ENCODE measurements at places on chromosomes 16 and 17. TPM values are rescaled to one million over a fixed set of nuclear protein-coding genes. Genes with fewer than 3 reads are reported as not detected.

Gene CD300LF
- not detected for total RNA-seq

Gene ABI3
- not detected for total RNA-seq

Gene CES5A
- not detected for total RNA-seq

Gene TBC1D3K
- not detected for total RNA-seq

Gene CCL7
- total RNA-seq = 0.25 TPM

Gene UBB
- total RNA-seq = 1,960 TPM

Gene CNGB1
- total RNA-seq = 0.03 TPM

Gene MAPT
- 2.1 TPM for total RNA-seq

Gene KRT40
- not detected for total RNA-seq

Gene PAGR1
- 38.6 TPM for total RNA-seq

Gene CCL4L2
- total RNA-seq = not detected

Gene TM4SF5
- 0.54 TPM for total RNA-seq

Gene SIRT7
- 45.2 TPM for total RNA-seq

Gene SLFN14
- total RNA-seq = not detected

Gene ACSM3
- 3.1 TPM for total RNA-seq

Gene IGSF6
- total RNA-seq = not detected

Gene DHX58
- 0.23 TPM for total RNA-seq

Gene ADAM11
- 1.2 TPM for total RNA-seq

Gene LPO
- not detected for total RNA-seq

Gene NUPR1
- total RNA-seq = 18.5 TPM

Gene TBC1D3E
- not detected for total RNA-seq

Gene PRKCB
- total RNA-seq = 0.25 TPM

Gene MYO15B
- total RNA-seq = 59.9 TPM

Gene FAHD1
- 51.7 TPM for total RNA-seq

Gene SPNS2
- total RNA-seq = 21.8 TPM

Gene HSPB9
- not detected for total RNA-seq

Gene SLC6A2
- not detected for total RNA-seq

Gene CCDC78
- 5.6 TPM for total RNA-seq

Gene SECTM1
- 2.2 TPM for total RNA-seq

Gene HOXB9
- total RNA-seq = 7.2 TPM

Gene COL1A1
- total RNA-seq = 6.5 TPM

Gene DOC2B
- 0.94 TPM for total RNA-seq

Gene SMIM5
- total RNA-seq = 0.80 TPM

Gene CLDN7
- total RNA-seq = 1.9 TPM
